ENCODE measurements at places on chromosomes 11 and 22.

GRCh38 chr11:11334607-11335006, 18.4 kb downstream of the CSNK2A3 start:
- H3K36me3 ChIP-seq, result no peaks in the 10 kb centered on the region
- no peak overlapping the region for H3K27ac ChIP-seq
- H3K27me3 ChIP-seq, result no peaks in the 10 kb centered on the region
- H3K4me3 ChIP-seq, result no peak overlapping the region
- H3K4me1 ChIP-seq, result peaks cover 2% of the 10 kb centered on the region
- no peak for DNase-seq

DNA sequence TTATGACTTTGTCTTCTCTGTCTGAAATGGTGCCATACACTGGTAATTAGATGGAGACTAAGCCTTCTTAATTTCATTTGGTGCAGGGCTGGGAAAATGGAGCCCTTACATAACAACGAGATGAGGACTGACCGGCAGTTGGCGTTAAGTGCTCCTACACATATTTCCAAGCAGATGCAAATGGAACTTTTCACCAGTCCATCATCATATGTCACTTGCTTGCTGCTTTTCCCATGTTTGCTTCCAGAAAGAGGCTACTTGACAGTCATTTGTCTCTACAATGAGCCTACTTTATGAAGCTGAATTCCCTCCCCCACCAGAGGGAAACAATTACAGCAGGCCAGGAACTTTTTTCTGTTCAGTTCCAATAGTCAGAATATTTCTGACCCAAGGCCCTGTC, 32.6 kb downstream of the SVIP start:
- no peaks in the 10 kb centered on the region for H3K36me3 ChIP-seq
- H3K27ac ChIP-seq, result no peak overlapping the region
- no peak overlapping the region for H3K4me3 ChIP-seq
- H3K4me1 ChIP-seq, result no peaks in the 10 kb centered on the region
- DNase-seq, result no peak

- H3K27me3 ChIP-seq, result no peaks in the 10 kb centered on the region
- H3K4me3 ChIP-seq, result no peak overlapping the region
- peak; percentile 43 for DNase-seq
- H3K4me1 ChIP-seq, result no peaks in the 10 kb centered on the region
- H3K27ac ChIP-seq, result no peak overlapping the region
Observed at GRCh38 chr22:24175160-24175808, 6.0 kb upstream of the SUSD2 start.

DNA sequence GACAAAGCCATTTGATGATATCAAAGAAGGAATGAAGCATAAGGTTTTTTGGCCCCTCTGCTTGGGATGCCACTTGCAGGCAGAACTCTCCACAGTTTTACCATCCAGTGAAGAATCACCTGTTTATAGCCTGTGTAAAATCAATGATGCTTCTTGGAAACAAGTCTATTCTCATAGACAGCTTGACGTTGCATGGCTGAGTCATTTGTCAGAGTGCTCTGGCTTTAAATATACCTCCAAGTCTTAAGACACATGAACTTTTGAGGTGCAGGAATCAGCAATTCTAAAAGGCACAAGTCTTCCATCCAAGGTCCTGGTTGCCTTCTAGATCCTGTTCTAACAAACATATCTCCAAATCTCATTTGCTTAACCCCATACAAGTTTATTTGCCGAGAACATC, 53.6 kb upstream of the KIRREL3 start:
- H3K4me1 ChIP-seq, result no peaks in the 10 kb centered on the region
- DNase-seq, result no peak
- H3K4me3 ChIP-seq, result no peak overlapping the region
- no peaks in the 10 kb centered on the region for H3K36me3 ChIP-seq

GRCh38 chr11:17026487-17027082, 12.4 kb upstream of the PLEKHA7 start:
- H3K27ac ChIP-seq, result no peak overlapping the region
- H3K27me3 ChIP-seq, result peaks cover 10% of the 10 kb centered on the region

- no peaks in the 10 kb centered on the region for H3K27me3 ChIP-seq
- peak; percentile 53 for DNase-seq
- H3K36me3 ChIP-seq, result no peaks in the 10 kb centered on the region
- H3K4me1 ChIP-seq, result peaks cover 8% of the 10 kb centered on the region
Observed at GRCh38 chr22:16949561-16949960, 58.5 kb downstream of the GAB4 start.

- no peak overlapping the region for H3K27ac ChIP-seq
- no peaks in the 10 kb centered on the region for H3K36me3 ChIP-seq
- H3K4me3 ChIP-seq, result no peak overlapping the region
- no peaks in the 10 kb centered on the region for H3K27me3 ChIP-seq
Observed at GRCh38 chr11:24043842-24044241, 453.0 kb upstream of the LUZP2 start.

DNA sequence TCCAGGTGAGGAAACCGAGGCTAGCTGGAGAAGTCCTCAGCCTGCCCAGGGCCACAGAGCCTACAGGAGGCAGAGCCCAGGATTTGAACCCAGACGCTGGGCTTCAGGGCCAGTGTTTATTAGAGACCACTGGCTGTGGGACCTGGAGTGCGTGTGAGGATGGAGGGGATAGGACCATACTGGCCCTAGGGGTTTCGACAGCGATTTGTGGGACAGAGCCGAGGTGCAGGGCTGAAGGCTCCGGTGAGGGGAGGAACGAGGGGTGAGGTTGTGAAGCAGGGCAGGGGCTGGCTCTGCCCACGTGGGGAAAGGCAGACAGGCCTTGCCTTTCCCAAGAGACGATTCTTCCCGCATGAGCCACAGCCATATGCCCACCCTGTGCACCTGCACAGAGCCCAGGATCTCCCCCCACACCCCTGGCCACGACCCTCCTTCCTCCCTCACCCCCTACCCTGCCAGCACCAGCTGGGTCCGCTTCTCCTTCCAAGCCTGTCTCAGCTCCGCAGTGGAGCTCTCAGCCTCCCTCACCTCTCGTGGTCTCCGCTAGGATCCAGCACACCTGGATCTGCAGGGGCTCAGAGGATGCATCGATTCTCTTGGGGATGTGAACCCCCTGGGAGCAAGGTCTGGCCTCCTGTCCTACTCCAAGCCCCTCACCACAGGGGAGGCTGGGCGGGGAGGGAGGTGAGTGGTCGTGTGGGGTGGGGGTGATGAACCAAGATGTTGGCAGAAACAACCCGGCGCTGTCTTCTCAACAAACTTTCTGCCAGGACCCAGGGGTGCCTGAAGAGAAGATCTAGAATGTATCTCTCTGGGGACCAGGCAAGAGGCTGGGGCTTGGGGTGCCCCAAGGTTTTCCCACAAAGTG, 58.4 kb downstream of the RTL6 start:
- no peaks in the 10 kb centered on the region for H3K27me3 ChIP-seq
- H3K4me3 ChIP-seq, result no peak overlapping the region
- H3K36me3 ChIP-seq, result no peaks in the 10 kb centered on the region
- DNase-seq, result no peak

GRCh38 chr11:130802567-130802966, 113.7 kb downstream of the SNX19 start:
- H3K4me3 ChIP-seq, result no peak overlapping the region
- H3K4me1 ChIP-seq, result no peaks in the 10 kb centered on the region
- H3K27me3 ChIP-seq, result no peaks in the 10 kb centered on the region
